ENCODE measurements at places on chromosomes 7 and 10. TPM values are rescaled to one million over a fixed set of nuclear protein-coding genes. Genes with fewer than 3 reads are reported as not detected.

GRCh38 chr10:78980354-78980753, 88.4 kb upstream of the ZMIZ1 start:
- no peak for DNase-seq

DNA sequence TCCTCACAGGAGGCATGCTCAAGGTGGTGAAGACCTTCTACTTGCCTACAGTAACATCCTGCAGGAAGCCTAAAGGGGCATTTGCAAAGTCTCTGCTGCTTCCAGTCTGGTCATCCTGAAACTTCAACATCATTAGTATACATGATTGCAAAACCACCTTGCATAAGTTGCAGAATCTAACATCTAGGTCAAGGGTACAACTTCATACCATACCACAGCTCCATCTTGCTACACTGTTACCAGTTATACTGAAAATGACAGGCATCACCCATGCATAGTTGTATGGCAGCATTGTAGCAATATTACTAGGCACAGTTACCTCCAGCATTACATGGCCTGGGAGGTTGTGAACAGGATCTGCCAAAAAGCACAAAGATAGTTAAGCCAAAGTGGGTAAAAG, 13.7 kb upstream of the MACROH2A2 start:
- DNase-seq = no peak

GRCh38 chr7:134602881-134603451, 43.7 kb upstream of the BPGM start:
- DNase-seq = no peak

Gene OPN1SW
- not detected for total RNA-seq

DNA sequence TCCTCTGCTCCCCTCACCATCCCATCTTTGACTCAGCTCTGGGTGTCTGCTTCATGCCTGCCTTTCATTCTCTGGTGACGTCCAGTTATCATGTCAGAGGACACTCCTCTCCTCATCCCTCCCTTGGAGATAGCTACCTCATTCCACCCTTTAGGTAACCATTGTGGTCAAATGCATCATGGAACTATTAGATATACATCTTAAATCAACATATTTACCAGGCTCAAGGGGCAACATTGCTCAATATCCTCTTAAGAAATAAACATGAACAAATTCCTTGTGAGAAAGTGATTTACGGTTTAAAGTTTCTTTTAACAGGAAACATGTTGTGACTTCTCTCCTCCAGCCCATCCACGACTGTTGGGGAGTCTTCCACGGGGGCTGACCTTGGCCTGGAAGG, 511.6 kb upstream of the IGFBP3 start:
- DNase-seq = peak; percentile 62

DNA sequence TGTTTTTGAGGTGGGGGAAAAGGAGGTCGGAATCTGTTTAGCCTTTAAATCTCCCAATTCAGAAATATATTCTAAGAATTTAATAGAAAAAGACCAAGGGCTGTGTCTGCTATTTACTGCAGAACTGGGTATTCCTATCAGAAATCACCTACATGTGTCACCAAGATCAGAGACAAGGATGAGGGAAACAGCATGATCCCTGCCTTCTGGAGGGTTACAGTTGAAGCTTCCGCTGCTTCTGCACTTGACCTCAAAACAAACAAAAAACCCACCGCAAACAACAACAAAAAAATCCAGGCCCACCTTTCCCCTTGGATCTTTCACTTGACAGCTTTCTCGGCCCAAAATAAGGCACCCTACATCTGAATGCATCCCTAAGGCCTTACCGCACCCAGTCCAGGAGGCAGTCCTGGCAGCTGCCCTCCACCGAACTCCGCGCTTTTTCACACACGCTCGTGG, 750 bp upstream of the CDK14 start:
- no peak for DNase-seq

Gene GPR37
- total RNA-seq = 9.7 TPM

Gene NHLRC2
- total RNA-seq = 29.1 TPM

GRCh38 chr7:75968561-75969001, 25.8 kb downstream of the TMEM120A start:
- no peak for DNase-seq

DNA sequence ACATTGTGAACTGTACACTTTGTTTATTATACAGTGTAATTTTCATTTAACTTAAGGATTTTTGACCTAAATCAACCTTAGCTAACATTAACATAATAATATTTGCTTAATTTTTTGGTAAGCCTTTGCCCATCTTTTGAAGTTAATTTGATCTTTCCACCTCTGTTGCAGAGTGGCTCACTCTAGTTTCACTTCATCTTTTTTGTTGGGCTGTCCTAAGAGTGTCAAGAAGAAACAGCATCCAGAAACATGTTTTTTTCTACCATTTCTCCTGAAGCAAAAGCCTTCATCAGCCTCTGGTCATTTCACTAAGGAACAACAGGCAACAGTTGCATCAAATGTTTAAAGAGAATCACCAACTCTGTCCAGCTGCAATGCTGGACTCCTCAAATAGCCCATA, 824.7 kb downstream of the REEP3 start:
- DNase-seq = no peak

DNA sequence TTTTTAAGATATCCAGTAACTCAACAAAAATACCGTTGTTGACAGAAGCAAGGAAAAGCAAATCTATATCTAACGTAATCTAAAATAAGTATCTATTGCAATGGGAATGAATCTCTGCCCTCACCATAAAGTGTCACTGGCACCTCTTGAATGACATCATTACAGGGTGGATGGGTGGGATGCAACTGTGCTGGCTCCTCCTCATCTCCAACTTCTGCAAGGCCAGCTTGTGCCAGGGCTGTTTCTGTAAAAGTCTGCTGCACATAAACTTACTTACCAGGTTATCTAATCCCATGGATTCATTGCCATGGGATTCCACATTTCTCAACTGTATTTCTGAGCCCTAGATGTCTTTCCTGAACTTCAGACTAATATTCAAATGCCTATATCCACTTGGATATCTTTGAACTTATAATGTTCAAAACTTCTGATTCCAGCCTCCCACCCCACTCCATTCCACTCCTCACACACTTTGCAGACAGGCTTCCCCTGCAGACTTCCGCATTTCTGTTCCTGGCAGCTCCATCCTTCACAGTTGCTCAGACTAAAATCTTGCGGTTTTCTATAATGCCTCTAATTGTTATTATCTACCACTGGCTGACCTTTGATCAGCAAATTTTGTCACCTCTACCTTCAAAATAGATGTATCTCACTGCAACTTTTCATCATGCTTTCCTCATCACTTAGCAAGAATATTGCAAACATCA, 10.7 kb downstream of the FGL2 start:
- DNase-seq = no peak

- no peak for DNase-seq
These were observed 33.5 kb downstream of the HYCC1 start for GRCh38 chr7:22980422-22980821.

Data from HT-29 (cell line).